ENCODE measurements at places on chromosomes 2 and 18. TPM values are rescaled to one million over a fixed set of nuclear protein-coding genes. Genes with fewer than 3 reads are reported as not detected.

The RBMS1 gene
- total RNA-seq = 87.0 TPM

The CCBE1 gene
- 69.4 TPM for total RNA-seq

The TMEM37 gene
- 0.44 TPM for total RNA-seq

The CCDC150 gene
- total RNA-seq = 11.3 TPM

The DSG4 gene
- not detected for total RNA-seq

The MBD5 gene
- 20.8 TPM for total RNA-seq

The ALPP gene
- total RNA-seq = under 0.01 TPM

The MYOM1 gene
- 0.15 TPM for total RNA-seq

The UPP2 gene
- total RNA-seq = not detected

The IL36G gene
- total RNA-seq = not detected

The CNGA3 gene
- total RNA-seq = 0.17 TPM

The PAIP2B gene
- total RNA-seq = 0.66 TPM

The SRD5A2 gene
- not detected for total RNA-seq

The VWA3B gene
- not detected for total RNA-seq

The SAP130 gene
- total RNA-seq = 5.1 TPM

The TUBA4B gene
- total RNA-seq = not detected

The FHOD3 gene
- total RNA-seq = 22.3 TPM

The GIGYF2 gene
- total RNA-seq = 54.5 TPM

The VWC2L gene
- total RNA-seq = not detected

The KCNG2 gene
- 0.73 TPM for total RNA-seq

The LYG2 gene
- total RNA-seq = not detected

The SLC14A1 gene
- total RNA-seq = 81.0 TPM

The UXS1 gene
- total RNA-seq = 32.9 TPM

The UGT1A5 gene
- not detected for total RNA-seq
